Fibroblast of the conjunctiva (primary cell): ENCODE measurements at places on chromosomes 3 and 15.

DNA sequence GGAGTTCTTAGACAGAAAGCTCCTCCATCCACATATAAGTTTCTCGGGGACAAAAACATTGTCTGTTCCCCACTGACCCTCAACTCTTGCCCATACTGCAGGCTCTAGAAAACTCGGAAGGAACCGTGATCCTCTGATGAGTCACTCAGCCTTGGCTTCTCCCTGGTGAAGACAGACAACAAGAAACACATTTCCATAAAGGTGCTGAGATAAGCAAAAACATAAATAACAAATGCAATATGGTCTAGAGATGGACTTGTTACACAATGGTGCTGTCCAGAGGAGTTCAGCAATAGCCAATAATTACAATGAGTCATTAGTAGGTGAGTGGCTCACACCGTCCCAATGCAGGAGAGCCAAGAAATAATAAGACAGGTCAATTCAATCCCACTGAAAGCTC, 43.7 kb downstream of the MAGI1 start:
- DNase-seq, result peak; percentile 18

- no peak for DNase-seq
These were observed 3.1 kb downstream of the KAT2B start for GRCh38 chr3:20043396-20043795.

DNA sequence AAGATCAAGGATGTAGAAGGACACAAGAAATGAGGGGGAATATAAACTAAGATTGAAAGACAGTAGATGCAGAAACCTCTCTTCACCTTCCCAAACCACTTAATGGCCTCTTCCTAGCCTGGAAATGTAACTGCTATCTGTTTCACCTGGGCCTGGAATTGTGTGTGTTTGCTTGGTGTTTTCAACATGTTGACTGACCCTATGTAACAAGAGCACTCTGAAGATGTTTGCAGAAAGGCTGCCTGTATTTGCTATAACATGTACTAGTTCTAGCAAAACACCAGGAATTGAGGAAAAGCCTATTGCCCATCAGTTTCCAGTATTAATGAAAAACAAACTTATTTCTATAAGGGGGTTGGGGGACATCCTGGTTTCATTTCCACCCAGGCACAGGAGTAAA, 248.3 kb downstream of the WDR72 start:
- DNase-seq, result no peak

DNA sequence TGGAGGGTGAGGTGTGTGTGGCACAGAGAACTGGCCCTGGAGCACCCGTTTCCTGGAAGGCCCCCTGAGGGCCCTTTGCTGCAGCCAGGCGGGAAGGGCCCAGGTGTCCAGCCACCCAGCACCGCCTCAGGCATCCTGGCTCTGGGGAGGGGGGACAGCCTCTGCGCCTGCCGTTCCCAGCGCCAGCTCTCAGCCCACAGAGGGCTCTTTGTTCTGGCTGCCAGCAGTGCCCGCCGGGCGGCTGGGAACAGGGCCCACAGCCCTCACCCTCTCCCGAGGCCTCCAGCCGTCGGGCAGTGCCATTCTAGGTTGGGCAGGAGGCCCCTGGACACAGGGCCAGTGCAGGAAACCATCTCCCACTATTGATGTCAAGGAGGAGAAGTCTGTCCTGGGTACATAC, 8.3 kb downstream of the SLC38A3 start:
- no peak for DNase-seq

DNA sequence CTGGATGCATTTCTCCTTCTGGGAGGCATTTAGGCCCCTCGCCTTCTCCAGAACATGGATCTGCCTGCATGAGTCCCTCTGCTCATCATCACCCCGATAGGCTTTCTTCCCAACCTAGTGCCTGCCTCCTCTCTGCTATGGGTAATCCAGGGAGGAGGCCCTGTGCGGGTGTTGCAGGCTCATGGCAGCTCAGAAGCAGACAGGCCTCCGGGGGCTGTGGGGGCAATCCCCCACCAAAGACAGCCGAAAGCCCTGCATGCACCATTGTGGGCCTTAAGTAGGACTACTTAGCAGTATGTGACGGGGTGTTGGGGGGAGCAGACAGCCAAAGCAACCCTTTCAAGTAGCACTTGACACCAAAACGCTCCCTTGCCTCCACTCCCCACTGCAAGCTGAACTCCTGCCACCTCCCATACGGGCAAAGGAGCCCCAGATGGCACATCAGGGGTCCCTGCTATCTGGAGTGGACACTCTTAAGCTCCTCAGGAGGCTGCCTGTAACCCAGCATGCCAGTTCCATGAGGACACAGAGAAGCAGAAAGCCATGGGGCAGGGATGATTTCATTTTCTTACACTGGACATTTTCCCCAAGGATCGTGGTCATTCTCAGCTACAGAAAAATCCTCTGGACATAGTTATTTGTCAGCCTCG, 98.8 kb upstream of the HACD2 start:
- DNase-seq, result no peak

DNA sequence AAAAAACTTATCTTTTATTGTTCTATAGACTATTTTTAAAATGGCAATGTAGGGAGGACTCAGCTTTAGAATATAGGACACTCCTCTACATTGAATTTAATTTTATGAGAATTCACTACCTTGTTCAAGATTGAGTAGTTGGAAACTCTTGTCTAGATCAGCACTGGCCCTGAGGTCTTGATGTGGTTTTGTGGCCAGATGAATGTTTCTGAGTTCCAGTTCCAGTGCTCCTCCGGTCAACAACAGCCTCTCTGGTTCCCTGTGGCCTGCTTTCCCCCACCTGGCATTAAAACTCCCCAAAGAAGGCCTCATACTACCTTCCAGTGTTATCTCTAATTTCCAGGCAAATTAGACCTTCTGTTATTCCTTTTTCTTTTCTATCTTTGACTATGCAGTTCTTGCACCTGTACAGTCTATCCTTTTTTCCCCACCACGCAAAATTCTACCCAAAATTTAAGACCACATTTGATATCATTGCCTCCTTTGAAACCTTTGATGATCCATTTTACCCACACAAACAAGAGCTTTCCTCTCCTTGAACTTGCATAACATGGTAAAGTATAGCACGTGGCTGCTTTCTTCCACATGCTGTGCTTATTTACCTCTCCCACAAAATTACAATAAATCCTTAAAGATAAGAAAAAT, 9.6 kb upstream of the ANP32A start:
- no peak for DNase-seq

GRCh38 chr3:66195347-66195783, 25.4 kb upstream of the SLC25A26 start:
- DNase-seq, result peak; percentile 20

DNA sequence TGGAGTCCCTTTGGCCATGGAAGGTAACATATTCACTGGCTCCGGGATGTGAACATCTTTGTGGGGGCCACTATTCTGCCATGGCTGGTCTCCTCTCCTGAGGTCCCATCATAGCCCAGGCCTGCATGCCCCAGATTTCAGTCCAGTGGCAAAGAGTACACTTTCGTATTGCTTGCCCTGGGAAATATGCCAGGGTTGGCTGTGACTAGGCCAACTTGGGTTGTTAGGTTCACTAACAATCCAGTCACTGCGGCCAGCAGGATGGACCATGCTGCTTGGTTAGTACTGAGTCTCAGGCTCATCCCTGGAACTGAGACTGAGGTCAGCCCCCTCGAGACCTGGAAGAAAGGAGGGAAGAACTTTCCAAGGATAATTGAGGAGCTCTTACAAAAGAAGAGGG, 9.8 kb upstream of the EEFSEC start:
- DNase-seq, result no peak

DNA sequence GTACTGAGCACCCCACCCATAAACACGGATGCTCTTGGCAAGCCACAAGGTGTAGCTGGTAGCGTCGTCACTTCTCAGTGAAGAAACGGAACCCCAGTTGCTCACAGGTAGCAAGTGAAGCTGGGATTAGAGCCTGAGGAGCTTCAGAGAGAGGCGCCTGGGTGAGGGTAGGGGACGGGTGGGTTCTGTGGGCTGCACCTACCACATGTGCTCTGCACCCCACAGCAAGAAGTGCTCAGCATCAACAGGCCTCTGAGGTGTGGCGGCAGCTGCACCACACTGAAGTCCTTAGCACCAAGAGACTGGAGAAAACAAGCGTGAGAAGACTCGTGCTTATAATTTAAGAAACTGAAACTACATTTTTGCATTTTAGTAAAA, 9.8 kb downstream of the MAP6D1 start:
- DNase-seq, result no peak

GRCh38 chr3:66177026-66177425, 43.8 kb upstream of the SLC25A26 start:
- no peak for DNase-seq

GRCh38 chr3:36697229-36698001, 66.9 kb downstream of the DCLK3 start:
- DNase-seq, result no peak
